ENCODE measurements at places on chromosomes 6 and 20.

DNA sequence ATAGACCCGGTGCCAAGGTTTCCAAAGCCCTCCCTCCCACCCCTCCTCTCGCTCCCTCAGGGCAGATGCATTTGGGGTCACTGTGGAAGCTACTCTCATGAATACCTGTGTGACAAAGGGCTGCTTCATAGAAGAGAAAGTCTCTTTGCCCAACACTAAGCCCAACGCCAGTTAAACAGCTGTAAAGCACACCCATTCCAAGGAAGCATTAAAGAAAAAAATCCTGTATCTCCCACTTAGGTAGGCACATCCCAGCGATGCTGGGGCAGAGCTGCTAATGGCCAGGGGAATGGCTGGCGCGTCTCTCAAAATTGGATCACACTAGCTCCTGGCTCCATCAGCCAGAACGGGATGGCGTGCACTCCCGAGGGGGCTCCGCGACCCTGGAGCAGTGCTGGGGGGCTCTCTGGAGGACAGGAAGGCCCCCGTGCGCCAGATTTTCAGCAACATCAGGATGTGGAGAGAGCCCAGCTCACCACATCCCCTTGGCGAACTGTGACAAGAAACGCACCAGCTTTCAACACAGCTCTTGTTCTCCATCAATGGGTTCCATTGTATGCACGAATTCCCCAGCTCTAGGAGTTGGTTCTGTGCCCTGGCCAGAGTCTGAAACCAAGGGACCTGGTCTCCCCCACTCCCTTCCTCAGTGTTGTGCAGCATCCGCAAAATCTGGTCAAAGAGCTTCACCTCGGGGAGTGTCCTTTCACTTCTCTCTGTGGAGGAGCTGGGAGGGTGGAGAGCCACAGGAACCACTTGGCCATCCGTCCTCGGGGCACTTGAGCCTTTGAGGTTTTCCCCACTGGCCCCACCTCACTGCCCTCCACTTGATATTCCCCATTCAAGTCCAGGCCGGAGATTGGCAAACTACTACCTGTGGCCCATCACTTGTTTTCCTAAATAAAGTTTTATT is 74.1 kb downstream of the TFAP2C start:
- no peak for DNase-seq

DNA sequence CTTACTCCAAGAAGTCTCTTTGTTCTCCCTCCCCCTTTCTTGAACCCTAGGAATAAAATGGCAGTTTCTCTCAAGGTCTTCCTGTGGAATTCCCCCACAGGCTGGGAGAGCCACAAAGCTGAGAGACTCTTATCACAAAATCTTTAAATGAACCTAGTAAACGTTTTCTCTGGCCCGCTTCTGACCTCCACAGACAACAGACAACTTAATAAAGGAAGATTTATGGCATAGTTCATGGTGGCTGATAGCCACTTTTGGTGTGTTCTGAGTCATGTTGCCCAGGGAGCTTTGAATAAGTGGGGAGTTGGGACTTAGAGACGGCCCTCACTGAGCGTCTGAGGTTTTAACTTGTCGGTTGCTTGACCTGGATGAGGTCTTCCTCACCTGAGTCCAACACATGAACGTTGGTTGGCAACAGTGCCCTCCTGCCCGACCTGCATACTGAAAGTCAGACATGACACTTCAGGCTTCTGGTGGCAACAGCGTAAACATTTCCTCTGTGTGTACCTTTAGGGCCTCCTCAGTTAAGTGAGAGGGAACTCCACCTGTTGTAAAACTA is 124.1 kb downstream of the FOXO3 start:
- DNase-seq = peak; percentile 93

DNA sequence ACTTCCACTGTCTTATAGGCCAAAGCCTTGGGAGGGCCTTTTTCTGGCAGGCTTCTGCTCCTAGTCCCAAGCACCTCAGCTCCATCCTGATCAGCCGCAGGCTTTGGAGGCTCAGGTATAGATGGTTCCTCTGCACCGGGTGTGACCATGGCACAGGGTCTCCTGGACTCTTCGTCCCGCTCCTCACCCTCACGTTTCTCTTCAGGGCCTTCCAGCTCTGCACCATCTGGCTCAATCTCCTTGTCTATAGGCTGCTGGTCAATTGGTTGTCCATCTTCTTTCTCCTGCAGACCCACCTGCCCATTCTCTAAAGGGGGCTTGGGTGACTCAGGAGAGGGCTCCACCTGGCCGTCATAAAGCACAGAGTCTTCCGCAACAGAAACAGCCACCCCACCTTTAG is 37.0 kb downstream of the BFSP1 start:
- no peak for DNase-seq

GRCh38 chr6:90406142-90406794 is 109.6 kb upstream of the BACH2 start:
- peak; percentile 78 for DNase-seq

DNA sequence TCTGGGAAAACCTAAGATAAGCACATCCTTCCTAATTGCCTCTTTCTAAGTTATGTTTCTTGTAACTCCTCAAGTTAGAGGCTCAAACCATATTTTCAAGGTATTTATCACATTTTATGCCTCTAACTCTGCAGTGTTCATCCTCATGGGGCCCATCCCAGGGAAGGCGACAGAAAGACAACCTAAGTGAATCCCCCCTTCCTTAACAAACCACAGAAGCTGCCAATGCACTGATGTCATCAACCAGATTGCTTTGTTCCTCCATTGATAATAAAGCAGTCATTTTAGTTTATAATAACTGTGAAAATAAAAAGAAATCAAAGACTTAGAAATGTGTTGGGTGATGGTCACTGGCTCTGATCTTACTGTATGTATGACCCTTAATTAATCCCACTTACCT is 119.5 kb upstream of the TCF21 start:
- peak; percentile 58 for DNase-seq

DNA sequence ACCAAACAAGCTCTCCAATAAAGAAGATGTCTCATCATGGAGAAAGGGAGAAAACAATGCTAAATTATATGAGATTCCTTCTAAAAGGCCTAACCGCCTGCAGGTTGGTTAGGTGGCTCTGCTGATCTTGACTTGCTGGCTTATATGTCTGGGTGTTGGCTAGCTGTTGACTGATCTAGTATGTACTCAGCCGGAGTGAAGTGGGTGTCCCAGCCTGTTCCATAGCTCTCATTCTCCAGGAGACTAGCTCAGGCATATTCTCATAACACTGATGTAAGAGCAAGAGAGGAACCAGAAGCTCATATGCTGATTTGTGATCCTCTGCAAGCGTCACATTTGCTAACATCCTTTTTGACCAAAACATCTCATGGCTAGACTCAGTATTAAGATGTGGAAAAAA is 473.0 kb downstream of the BMP2 start:
- no peak for DNase-seq

GRCh38 chr6:39898625-39899024 is 35.6 kb downstream of the MOCS1 start:
- no peak for DNase-seq

DNA sequence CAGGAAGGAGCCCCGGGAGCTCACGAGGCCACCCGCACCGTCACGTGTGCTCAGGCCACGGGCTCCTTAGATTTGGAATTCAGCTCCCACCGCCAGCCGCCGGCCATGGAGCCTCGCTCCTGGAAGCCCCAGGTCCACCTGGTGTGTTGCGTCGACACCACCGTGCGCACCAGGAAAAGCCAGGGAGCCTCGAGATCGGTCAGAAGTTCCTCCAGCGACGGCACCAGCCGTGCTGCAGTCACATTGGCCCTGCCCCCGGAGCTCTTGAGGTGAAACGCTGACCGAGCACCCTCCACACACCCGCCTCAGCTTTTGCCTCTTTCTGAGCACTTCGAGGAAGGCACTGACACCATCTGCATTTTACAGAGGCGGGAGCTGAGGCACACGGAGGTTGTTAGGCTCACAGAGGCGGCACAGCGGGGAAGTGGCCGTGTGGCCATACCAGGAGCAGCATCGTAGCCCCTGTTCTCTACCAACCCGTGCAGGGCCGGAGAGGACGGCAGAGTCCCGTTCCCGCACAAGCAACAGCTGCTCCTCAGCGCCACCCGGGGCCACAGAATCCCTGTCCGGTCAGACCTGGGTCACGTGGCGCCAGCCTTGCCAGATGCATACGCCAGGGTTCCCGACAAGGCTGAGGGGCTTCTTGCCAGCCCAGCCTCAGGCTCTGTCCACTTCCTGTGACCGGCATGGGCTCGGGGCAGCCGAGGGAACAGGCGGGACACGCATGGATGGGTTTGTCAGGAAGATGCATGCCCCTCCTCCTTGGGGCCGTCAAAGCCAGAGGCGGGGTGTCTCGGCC is 7.6 kb downstream of the NKAIN4 start:
- DNase-seq = no peak

DNA sequence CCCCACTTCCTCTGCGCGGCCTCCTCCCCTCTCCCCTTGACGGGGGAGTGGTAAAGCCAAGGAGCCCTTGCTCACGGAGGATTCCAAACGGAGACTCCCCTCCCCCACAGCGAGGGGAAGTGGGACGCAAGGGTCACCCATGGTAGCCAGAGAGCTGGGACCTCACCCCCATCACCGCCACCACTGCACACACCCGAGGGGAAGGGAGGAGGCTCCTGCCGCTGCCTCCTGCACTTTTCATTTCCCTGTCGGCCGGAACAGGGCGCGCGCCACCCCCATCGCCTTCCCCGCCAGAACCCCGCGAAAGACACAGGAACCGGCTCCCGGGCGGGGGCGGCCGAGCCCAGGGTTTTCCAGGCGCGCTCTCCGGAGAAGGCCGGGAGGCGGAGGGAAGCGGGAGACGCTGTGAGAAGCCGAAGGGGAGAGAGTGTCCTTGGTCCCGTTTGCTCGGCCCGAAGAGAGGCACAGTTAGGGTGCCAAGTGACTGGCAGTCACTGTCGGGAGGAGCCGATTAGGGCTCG is 789 bp downstream of the CCND3 start:
- DNase-seq = peak; percentile 52

- DNase-seq = no peak
These were observed 9.2 kb upstream of the ZNF831 start for GRCh38 chr20:59154317-59155013.

DNA sequence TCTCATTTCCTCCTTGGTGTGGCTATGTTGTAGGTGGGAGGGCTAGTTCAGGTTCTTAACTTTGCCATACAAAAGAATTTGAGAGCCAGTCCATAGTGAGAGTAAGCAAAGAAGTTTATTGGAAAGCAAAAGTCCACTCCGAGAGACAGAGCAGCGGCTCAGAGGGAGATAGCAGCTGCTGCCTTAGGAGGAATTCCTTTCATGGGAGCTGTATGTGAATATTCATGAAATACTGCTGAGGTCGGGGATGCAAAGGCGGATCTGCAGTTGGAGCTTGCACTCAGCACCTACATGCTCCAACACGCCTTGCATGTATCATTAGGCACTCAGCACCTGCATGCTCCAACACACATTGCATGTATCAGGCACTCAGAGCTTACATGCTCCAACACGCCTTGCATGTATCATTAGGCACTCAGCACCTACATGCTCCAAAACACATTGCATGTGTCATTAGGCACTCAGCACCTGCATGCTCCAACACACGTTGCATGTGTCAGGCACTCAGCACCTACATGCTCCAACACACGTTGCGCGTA is 54.9 kb downstream of the CDH4 start:
- DNase-seq = no peak

DNA sequence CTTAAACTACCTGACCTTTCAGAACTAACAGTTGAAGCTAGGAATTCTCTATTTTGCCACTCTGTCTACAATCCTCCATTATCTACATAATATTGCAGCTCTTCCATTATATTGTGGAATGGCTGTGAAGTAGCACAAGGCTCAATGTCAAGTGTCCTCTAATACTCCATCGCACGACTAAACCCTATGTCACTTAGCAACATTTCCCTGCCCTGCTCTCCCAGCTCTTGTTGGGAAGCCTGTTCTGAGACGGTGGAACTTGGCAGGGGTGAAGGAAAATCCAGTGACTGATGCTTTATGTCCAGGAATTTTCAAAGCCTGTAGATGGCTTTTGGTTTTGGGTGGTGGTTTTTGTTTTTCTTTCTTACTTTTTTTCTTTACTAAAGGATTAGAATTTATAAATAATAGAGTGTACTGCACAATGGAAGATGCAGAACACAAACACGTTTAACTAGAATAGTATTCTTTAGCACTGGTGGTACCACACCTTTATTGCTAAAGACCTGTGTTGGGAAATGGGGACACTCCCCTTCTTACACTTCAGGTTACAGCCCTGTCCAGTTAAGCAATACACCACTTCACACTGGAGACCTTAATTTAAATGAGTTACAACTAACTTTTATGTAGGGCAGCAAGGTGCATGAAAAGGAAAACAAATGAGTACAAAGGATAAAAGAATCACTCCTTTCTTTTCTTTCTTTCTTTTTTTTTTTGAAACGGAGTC is 20.7 kb upstream of the AMD1 start:
- DNase-seq = no peak

GRCh38 chr6:63643862-63644261 is 8.3 kb downstream of the PHF3 start:
- no peak for DNase-seq

DNA sequence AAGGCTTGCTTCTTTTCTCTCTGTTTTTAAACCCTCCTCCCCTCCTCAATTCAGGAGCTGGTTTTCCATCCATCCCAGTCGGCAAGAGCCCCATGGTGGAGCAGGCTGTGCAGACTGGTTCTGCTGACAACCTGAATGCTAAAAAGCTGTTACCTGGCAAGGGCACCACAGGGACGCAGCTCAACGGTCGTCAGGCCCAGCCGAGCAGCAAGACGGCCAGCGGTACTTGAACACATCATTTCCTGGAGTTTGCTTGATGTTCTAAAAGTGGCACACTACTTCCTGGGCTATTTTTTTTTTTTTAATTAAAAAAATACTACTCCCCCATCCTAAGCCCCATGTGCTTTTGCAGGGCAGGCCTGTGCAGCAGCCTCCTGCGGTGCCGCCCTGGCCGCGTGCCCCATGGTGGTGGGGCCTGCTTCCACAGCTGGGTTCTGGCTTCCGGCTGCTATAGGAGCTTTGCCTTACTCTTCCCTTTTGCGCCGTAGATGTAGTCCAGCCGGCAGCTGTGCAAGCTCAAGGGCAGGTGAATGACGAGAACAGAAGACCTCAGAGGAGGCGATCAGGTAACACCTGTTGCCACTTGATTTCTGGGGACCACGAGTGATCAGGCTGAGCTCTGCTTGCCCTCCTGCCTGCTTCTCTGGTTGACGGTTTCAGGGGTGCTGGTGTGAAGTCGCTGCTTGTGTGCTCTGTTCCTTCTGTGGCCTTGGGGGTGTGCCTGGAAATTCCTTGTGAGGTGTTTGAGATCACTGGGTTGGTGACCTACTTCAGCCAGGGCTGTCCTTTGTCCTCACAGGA is 7.7 kb downstream of the LSM14B start:
- DNase-seq = no peak

DNA sequence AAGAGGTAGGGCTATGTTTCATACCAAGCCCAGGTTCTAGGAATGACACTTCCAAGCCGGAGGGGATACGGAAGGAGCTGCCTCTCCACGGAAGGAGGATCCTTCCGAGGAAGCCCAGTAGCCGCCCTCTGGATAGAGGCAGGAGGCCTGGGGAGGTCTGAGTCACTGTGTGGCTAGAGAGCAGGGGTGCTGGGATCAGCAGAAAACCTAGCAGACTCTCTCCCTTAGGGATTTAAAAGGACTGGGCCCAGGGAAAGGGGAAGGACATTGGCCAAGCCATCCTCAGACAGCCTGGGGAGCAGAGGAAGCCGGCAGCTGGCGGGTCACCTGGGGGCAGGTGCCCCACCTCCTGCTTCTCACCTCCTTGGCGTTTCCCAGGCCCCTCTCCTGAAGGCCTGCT is 36.6 kb upstream of the NFATC2 start:
- peak; percentile 87 for DNase-seq

All from EL (cell line).